ENCODE measurements at places on chromosomes 7 and 10. TPM values are rescaled to one million over a fixed set of nuclear protein-coding genes. Genes with fewer than 3 reads are reported as not detected.

DNA sequence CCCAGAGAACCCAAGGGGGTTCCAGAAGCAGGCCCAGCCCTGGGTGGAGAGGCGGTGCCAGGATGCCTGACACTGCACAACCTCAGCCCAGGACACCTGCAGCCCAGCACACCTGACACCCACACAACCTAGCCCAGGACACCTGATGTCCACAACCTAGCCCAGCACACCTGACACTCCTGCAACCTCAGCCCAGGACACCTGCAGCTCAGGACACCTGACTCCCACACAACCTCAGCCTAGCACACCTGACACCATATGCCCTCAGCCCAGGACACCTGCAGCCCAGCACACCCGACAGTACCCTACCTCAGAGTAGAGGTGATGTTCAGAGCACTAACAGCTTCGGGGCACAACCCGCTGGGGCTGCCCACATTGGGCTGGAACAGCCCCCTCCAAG lies 87.3 kb downstream of the PAXIP1 start:
- no peak for DNase-seq

DNA sequence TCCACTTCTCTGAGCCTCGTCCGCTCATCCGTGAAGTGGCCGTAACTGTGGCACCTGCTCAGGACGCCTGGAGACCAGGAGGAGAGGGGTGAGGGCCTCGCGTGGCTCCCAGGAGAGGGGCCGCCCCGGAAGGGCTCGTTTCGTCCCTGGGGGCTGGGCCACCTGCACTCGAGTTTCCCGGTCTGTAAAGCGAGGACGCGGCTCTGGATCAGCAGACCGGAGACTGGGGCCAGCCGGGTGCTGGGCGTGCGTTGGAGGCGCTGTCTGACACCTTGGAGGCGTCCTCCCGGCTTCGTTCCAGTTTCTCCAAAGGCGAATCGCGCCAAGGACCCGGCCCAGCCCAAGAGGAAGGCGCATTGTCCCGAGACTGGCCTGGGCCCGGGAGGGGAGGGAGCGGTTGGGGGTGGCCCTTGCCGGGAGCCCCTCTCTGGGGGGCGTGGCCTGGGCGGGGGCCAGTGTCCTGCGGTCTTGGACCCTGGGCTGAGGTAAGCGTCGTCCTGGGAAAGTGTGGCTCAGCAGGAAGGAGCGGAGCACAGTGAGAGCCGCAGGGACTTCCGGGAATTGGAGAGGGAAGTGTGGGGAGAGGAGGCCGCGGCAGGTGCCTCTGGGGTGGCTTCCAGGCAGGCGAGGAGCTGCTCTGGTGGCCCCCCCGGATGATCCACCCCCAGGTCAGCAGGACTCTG lies 89.6 kb downstream of the FOXL3 start:
- DNase-seq = peak; percentile 14

DNA sequence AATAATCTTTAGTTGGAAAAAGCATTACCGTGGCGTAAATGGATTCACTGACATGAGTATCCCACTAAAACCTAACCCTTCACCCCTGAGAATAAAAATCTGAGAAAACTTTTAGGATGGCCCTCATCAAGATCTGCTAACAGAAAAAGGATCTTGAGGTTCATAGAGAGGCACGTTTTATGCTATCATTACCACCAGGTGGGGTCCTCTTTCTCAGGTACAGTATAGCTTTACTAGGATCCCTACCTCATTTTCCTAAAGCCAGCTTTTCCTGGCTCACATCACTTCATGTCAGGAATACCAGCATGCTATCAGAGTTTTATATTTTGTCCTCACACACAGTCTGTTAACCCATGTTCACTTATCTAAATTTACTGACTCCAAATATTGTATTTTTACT lies 173.7 kb downstream of the POM121L12 start:
- no peak for DNase-seq

DNA sequence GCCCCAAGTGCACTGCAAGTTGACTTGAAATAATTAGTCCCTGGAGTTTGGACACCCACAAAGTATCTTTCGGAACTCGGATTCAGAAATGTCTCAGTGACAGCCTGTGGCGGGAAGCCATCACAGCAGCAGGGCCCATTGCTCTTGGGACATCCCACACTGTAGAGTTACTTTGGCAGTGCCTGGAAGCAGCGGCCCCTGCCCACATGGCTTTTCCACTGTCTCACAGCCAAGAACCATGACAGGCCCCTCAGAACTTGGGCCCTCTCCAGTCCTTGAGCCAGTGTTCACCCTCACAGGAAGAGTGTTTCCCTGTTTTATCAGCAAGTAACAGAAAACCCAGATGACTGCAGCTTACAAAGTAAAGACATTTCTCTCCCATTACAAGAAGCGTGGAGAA lies 477.0 kb upstream of the GALNT17 start:
- DNase-seq = no peak

The MDH2 gene
- 221 TPM for total RNA-seq

The EN2 gene
- total RNA-seq = 6.7 TPM

DNA sequence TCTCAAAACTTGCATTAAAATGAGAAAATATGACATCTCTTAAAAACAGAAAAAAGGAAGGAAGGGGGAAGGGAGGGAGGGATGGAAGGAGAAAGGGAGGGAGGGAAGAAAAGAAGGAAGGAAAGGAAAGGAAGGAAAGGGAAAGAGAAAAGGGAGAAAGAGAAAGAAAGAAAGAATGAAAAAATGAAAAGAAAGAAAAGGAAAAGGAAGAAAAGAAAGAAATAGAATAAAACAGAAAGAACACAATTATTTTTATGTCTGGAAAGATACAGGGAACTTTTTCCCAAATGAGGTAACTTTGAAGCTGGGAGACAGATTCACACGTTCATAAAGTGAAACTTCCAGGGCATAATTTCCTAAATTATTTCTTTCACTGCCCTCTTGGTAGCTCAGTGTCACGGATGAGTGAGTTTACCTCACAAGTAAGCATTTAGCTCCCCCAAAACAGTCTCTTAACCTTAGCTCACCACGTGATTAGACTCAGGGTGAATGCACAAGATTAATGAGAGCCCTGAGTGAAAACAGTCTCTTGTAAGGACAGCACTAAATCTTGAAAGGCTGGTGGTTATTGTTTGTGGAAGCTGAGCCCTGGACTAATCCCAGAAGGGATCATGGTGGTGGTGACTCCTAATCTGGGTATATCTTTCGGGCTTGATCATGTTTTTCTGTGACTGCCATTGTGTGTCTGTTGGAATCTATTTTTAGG lies 74.1 kb upstream of the HDAC9 start:
- peak; percentile 59 for DNase-seq

- DNase-seq = no peak
Observed at GRCh38 chr7:2804227-2804763, 39.8 kb downstream of the GNA12 start.

The BBS9 gene
- 13.4 TPM for total RNA-seq

The MSRB2 gene
- 42.6 TPM for total RNA-seq

Data from Caki2 (cell line).